Occipital lobe (tissue), 3 donors: ENCODE measurements at places on chromosomes 7 and 10.

GRCh38 chr7:127873151-127873550 is 158.1 kb downstream of the LRRC4 start:
- DNase-seq: no peak

- DNase-seq: no peak
Measured at GRCh38 chr7:51778121-51778520, 461.5 kb upstream of the COBL start.

- DNase-seq: no peak
Measured at GRCh38 chr10:91247360-91248111, 27.1 kb downstream of the PCGF5 start.

DNA sequence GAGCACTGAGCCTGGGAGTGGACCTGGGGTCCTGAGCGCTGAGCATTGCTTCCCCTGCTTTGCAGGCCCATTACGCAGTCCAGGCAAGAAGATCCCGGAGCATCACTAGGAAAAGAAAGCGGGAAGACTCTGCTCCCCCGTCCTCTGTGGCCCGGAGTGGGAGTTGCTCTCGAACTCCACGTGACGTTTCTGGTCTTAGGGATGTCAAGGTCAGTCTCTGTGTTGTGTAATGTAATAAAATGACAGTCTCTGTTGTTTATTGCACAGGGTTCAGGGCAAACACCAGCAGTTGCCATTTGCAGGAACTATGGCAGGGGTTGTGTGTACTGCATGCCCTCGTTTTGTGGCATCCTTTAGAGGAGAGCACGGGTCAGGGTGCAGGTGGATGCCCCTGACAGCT is 10.0 kb downstream of the IDI2 start:
- DNase-seq: no peak
